ENCODE measurements at places on chromosomes 3 and 15.

DNA sequence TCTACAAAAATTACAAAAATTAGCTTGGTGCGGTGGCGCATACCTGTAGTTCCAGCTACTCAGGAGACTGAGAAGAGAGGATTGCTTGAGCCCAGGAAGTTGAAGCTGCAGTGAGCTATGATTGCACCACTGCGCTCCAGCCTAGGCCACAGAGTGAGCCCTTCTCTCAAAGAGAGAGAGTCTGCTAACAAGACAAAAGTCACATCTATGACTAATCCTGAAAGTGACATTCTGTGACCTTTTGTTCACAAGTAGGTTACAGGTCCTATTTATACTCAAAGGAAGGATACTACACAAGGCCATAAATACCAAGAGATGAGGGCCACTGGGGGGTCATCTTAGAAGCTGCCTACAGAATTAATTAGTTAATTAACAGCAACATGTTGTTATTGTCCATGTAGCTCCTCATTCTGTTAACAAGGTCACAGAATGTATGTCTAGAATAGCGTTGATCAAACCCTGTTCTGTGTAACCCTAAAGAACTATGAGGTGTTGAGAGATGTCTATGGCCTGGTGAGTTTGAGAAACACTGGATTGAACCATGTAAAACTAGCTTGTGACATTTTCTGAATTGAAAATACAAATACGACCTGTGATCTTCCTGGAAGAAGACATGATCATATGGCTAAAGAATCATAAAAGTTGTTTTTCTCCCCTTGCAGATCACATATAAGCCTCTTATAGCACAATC is 97.0 kb downstream of the SAMMSON start:
- no peaks in the 10 kb centered on the region for H3K4me1 ChIP-seq
- no peak for DNase-seq
- H3K27ac ChIP-seq = no peak overlapping the region
- H3K36me3 ChIP-seq = no peaks in the 10 kb centered on the region
- H3K4me3 ChIP-seq = no peak overlapping the region
- peaks cover 8% of the 10 kb centered on the region for H3K27me3 ChIP-seq

DNA sequence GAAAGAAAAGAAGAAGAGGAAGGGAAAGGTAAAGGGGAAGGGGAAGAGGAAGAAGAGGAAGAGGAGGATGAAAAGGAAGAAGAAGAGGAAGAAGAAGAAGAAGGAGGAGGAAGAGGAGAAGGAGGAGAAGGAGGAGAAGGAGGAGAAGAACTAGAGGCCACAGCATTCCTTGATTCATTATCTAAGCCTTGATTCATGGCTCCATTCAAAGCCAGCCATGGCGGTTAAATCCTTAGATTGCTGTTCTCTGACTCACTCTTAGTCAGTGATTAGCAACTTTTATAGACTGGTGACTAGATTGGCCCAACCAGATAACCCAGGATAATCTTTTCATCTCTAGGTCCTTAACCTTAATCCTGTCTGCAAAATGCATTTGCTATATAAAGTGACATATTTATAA is 47.6 kb downstream of the OSTN start:
- no peak overlapping the region for H3K4me3 ChIP-seq
- DNase-seq = no peak
- no peak overlapping the region for H3K27ac ChIP-seq
- no peaks in the 10 kb centered on the region for H3K36me3 ChIP-seq
- peaks cover 2% of the 10 kb centered on the region for H3K4me1 ChIP-seq

- no peak overlapping the region for H3K27ac ChIP-seq
- no peak for DNase-seq
- no peak overlapping the region for H3K4me3 ChIP-seq
Observed at GRCh38 chr3:121414924-121415323, 130.9 kb downstream of the POLQ start.

- no peaks in the 10 kb centered on the region for H3K27me3 ChIP-seq
- H3K36me3 ChIP-seq = peaks cover 4% of the 10 kb centered on the region
- peaks cover 10% of the 10 kb centered on the region for H3K4me1 ChIP-seq
- H3K27ac ChIP-seq = no peak overlapping the region
- H3K4me3 ChIP-seq = no peak overlapping the region
Observed at GRCh38 chr3:45549961-45550360, 44.6 kb upstream of the LIMD1 start.

- no peak overlapping the region for H3K4me3 ChIP-seq
- H3K36me3 ChIP-seq = no peaks in the 10 kb centered on the region
- H3K4me1 ChIP-seq = no peaks in the 10 kb centered on the region
- H3K27ac ChIP-seq = no peak overlapping the region
- DNase-seq = no peak
Observed at GRCh38 chr3:118110211-118110610, 924.4 kb downstream of the IGSF11 start.

DNA sequence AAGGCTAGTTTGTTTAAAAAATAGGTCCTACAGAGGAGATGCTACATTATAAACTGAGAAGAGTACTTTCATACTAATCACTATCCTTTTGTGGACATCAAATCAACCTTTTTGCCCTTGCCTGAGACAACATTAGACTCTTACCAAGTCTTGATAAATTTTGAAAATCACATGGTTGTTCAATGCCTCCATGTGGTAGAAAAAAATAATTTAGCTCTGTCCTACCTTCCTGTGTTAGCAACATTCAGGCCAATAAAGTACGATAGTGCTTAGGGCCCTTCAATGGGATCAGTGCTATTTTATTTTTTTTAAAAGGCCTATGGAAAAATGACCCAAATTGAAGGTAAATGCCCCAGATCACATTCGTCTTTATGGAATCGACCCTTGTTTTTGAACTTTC is 5.0 kb upstream of the UBE2E1 start:
- no peak for DNase-seq
- no peak overlapping the region for H3K27ac ChIP-seq
